ENCODE measurements at places on chromosomes 12 and 14.

- DNase-seq = no peak
These were observed 56.2 kb downstream of the SLC38A6 start for GRCh38 chr14:61037215-61037614.

DNA sequence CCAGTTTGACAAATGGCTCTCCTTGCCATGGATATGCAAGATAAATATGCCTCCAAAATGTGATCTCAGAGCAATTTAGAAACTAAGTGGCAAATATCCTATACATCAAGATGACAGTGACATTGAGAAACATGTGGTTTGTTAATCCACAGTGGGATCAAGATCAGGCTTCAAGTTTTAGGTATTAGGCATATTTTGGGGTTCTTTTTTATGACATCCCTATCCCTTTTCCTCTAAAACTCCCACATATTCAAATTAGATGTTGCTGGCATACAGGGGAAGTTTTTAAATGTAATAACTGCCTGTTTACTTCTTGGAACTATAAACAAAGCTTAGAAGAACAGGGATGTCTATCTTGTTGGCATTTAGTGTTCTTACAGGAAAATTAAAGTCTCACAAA lies 179.4 kb downstream of the CRADD start:
- DNase-seq = no peak

- DNase-seq = no peak
These were observed 4.5 kb downstream of the OR10AD1 start for GRCh38 chr12:48198672-48198971.

- DNase-seq = no peak
These were observed 99.9 kb downstream of the NINJ2 start for GRCh38 chr12:563250-563781.

DNA sequence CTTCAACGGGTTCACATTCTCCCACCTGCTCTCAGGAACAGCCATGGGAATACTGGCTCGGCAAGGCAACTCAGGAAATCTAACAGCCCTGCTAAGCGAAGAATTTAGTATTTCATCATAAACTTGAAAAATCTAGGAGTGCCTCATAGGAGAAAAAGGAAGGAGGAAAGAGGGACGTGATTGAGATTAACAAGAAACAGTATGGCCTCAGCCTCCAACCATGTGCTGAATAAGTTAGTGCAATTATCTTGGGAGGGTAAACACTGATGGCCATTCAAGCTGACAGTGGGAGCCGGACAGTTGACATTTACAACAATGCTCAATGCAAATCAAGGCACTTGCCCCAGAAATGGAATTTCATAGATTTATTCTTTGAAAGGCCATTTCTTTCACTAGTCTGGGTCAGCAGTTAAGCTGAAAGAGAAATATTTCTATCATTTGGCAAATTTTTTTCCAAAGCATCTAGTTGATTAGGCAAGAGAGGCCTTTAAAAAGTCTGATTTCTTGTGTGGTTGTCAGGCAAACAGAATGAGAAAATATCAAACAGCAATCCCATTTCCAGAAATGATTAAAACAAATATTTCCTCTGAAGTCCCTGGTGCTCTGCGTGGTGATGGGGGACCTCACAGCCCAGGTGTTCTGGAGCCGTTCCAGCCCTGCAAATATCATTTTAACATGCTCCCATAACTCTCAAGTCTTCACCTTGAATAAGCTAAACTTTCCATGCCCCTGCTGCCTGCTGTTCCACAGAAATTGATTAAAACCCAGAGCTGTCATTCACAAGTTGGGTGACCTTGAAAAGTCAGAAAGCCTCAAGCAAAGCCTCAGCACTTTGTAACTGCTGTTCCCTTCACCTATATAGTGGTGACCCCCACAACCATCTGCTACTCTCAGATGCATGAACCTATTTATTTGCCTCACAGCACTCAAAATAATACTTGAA lies 121.6 kb downstream of the PHLDA1 start:
- no peak for DNase-seq
